ENCODE measurements at places on chromosomes 7 and 10.
A peak's percentile ranks its signal among the peaks of the same experiment; 100 is the strongest.

GRCh38 chr7:90595801-90596670, at the start of gene CDK14:
TSS of gene CDK14 (plus strand) at chr7:90596321. CDS start at chr7:90596628, 307 bp downstream.
- peak; percentile 60 for DNase-seq

DNA sequence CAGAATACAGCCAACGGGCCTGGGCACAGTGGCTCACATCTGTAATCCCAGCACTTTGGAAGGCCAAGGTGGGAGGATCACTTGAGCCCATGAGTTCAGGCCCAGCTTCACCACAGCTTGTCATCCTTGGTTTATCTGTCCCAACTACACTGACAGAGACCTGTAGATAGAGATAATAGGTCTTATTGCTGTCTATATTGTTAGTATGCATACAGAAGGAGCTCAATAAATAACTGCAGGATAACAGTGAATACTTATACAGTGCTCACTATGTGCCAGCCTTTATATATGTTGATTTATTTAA, 1.3 kb downstream of the CNPY4 start:
- no peak for DNase-seq

- no peak for DNase-seq
Measured at GRCh38 chr10:6055929-6056328, 6.2 kb downstream of the IL2RA start.

GRCh38 chr7:152338561-152338960, 97.2 kb downstream of the KMT2C start:
- DNase-seq, result no peak

DNA sequence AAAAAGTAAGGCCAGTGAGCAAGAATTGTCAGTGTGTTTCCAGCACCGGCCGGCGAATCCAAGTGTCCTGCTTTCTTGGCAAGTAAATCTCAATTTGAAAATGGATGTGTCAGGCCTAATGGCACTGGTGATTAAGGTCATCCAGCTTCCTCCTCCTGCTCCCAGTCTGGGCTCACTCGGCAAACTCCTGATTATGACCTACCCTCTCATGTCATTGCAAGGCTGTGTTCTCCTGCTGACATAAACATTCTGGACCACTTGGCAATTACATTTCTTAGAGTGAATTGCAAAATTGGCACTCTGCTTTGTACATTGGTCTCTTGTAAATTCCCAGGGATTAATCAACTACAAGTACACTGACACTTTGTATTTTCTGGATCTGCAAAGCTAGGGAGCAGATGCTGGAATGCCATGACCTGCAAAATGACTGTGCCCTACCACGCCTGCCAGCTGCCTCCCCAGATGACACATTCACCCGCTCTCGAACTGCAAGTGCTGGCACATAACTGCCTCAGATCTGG, 473.8 kb downstream of the KIF20B start:
- no peak for DNase-seq

DNA sequence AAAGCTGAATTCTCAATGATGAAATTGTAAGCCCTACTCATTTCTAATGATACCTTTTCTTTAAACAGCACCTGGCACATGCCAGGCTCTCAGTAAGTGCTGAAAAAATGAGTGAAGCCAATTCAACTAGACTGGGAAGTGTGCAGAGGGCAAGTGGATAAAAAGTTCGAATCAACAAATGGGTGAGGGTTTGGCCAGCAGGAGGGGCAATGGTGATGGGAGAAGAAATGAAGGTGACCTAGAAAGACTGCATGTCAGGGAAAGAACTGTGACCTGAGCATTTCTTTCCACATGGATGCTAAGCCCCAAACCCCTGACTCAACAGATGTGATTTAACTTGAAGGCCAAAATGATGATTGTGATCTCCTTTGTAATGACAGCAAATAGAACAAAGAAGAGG, 54.6 kb downstream of the DKK1 start:
- no peak for DNase-seq

- no peak for DNase-seq
Measured at GRCh38 chr7:120337308-120337907, 64.4 kb downstream of the KCND2 start.

DNA sequence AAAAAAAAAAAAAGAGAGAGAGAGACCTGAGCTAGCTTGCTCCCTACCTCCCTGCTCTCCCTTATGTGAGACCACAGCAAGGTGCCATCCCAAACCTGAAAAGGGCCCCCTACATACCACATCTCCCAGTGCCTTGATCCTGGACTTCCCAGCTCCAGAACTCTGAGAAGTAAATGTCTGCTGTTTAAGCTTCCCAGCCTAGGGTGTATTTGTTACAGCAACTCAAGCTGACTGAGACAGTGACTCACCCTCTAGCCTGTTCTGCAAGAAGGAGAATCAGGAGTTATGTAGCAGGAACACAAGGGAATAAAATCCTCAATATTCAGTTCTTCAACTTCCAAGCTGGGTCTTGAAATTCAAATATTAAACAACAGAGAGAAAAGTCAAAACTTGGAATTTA, 52.1 kb upstream of the TMEM72 start:
- no peak for DNase-seq

GRCh38 chr7:50781381-50782293, 1.1 kb downstream of the GRB10 start:
- DNase-seq, result no peak

DNA sequence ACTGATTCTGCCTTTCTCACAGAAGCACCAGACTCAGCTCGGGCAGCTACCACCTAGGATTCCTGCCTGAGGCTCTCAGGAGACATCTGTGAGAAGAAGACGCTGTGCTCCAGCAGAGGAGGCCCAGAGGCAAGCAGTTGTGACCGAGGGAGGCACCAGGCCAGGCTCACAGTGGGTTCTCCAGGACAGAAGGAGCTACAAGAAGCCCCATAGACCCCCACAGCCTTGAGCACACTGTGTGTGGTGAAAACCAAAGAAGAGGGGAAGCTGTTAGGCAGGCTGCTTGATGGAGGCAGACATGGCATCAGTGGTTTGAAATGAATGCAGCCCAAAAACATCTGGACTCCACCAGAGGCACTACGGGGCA, 198.8 kb downstream of the GRID1 start:
- no peak for DNase-seq
